Stimulated activated CD4-positive, alpha-beta T cell treated with anti-CD3 and anti-CD28 coated beads, TNF-alpha, amount 100 ng/mL, for 24 hours (primary cell): ENCODE measurements at places on chromosomes 2 and 18.

- DNase-seq: no peak
Observed at GRCh38 chr2:167275046-167275445, 386.8 kb downstream of the XIRP2 start.

DNA sequence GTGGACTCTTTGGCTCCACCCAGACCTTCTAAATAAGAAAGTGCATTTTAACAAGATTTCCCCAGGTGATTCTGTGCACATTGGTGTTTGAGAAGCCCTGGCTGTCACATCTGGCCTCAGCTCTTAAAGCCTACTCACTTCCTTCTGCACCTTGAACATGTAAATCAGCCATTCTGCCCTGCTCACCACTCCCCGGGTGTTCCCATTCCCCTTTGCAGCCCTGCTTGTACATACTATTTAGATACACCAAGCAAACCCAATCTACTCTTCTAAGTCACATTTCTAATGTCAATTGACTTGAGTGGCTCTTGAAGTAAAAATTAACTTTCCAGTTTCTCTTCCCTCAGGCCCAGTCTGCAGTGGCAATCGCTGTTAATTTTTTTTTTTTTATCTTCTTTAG lies 13.1 kb upstream of the SCN1A start:
- DNase-seq: no peak

GRCh38 chr2:136502660-136503059 lies 262.7 kb upstream of the THSD7B start:
- no peak for DNase-seq

DNA sequence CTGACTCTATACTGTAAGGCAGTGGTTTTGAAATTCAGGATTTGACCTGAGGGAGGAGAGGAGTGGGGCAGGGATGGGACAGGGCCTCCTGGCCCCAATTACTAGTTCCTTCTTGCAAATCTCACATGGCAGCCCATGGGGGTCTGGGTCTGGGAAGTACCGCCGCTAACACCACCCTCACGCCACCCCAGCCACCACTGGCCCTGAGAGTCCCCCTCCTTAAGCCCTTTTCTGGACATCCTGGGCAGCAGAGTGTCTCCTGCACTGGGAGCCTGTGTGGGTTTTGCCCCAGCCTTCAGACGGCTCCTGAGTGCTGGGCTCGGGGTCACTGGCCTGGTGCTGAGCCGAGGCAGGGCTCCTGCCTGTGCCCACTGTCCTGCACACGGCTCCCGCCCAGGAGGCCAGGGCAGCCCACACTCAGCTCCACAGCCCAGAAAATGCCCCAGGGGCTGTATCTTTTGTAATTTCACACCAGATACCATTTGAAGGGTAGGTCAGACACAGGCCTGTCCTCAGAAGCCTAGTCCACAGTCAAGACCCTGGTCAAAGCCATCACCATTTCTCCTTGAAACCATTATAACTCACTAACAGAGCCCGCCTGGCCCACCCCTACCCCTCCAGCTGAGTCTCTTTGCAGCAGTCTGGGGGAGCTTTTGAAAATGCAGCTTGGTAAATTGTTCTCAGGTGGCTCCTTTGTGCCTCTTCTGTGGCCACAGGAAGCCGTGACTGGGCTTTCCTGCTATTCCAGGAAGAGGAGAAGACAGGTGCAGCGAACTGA lies 55.1 kb downstream of the CYP27C1 start:
- DNase-seq: no peak

DNA sequence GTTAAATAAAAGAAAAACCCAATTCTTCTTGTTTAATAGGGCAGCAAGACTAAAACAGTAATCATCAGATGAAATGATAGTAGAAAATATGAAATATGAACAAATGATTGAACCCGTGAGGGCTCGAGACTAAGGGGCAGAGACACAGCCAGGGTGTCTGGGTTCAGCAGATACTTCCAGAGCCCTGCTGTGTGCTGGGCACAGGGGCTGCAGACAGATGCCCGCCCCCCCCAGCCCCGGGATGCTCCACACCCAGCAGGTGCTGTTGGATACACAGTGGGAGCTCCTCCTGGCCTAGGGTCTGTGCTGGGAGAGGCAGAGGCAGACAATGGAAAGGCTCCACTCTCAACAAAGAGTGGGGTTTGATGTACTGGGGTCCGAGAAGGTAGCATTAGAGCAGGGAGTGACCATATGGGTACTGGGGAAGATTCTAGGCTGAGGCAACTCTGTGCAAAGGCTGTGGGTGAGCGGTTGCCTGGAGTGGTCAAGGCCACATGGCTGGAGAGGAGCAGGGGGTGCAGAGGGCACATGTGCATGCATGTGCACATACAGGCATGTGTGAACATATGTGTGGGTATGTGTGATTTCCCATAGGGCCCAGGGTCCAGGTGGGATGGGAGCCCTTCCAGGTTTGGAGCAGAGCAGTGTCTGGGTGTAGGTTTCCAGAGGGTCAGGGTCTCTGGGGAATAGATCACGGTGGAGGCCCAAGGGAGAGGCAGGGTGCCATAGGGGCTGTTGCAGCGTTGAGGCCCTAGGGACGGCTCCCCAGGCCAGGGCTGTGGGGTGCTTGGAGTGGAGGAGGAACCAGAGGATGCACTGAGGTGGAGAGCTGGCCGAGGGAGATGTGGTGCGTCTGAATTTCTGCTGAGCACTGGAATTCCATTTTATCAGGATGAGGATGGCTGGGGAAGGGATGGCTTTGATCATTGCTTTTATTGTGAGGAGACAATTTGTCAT lies 36.7 kb downstream of the LDLRAD4 start:
- no peak for DNase-seq

DNA sequence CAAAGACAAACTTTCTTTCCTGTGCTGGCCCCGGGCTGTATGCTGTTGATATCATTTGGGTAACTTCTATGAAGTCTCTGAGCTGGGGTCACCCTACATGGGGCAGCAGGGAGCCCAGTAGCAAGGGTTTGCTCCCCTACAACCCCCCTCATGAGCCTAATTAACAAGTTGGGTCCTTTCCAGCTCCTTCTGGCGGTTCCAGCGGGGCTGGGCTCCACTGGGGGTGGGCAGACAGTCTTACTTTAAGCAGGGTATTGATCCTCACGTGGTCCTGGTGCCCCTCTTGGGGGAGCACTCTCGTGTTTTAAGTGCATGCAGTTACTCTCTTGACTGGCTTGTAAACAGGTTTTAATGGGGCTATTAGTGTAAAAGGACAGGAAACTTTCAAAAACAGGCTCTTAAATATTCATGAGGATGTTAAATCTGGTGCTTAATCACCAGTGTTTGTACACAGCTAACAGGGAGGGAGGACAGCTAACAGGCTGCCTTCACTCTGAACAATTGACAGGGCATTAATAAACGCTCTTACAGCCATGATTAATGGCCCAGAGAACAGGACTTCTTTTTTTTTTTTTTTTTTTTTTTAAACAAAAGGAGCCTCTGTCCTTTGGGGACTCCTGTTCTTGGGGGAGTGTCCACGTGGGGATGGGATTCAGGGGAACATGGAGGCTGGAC lies 36.6 kb upstream of the SKOR2 start:
- DNase-seq: no peak
